MG63 (cell line): ENCODE measurements at places on chromosomes 3 and 15. TPM values are rescaled to one million over a fixed set of nuclear protein-coding genes. Genes with fewer than 3 reads are reported as not detected.

GRCh38 chr3:60555686-60556354 is 695.4 kb downstream of the FHIT start:
- DNase-seq = no peak

- DNase-seq = peak; percentile 68
These were observed at the start of gene TBC1D2B for GRCh38 chr15:78077053-78077870. TSS of gene TBC1D2B (minus strand) at chr15:78077711. CDS start at chr15:78077652, 59 bp downstream.

GRCh38 chr3:101685870-101686307 is 629 bp downstream of the RPL24 start:
- no peak for DNase-seq

DNA sequence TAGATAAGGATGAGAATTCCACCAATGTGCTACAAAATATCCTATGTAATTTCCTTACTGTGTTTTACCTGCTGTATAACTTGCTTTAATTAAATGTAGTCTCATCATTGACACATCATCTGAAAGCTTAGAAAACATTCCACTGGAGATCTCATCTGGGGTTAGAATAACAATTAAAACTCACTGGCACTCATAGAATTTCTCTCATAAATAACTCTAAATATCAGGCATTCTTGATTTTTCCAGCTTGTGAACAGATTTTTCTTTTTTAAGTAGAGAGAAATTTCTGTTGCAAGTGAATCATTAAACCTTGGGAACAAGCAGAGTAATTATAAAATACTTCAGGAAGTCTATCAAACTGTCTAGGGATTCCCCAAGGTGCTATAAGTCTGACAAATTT is 843.8 kb downstream of the NAALADL2 start:
- no peak for DNase-seq

GRCh38 chr3:65685621-65686235 is 353.0 kb downstream of the MAGI1 start:
- DNase-seq = no peak

DNA sequence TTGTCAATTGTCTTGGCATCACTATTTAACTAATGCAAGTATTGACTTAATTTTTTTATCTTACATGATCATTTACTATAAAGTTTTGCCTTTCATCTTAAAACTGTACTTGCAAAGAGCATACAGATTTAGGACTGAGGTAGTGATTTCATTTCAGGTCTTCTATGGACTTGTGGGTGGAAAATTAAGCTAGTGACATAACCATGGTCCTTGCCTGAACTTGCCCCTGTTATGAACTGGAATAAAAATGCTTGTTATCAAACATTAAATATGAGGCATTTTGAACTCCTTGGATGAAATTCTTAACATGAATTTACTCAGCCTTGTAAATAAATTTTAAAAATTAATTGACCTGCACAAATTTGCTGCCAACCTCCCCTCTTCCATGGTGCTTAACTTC is 712.0 kb downstream of the NAALADL2 start:
- no peak for DNase-seq

- DNase-seq = no peak
These were observed 228.5 kb downstream of the PTPRG start for GRCh38 chr3:61789861-61790260.

- no peak for DNase-seq
These were observed 68.4 kb upstream of the SEC13 start for GRCh38 chr3:10389339-10389738.

DNA sequence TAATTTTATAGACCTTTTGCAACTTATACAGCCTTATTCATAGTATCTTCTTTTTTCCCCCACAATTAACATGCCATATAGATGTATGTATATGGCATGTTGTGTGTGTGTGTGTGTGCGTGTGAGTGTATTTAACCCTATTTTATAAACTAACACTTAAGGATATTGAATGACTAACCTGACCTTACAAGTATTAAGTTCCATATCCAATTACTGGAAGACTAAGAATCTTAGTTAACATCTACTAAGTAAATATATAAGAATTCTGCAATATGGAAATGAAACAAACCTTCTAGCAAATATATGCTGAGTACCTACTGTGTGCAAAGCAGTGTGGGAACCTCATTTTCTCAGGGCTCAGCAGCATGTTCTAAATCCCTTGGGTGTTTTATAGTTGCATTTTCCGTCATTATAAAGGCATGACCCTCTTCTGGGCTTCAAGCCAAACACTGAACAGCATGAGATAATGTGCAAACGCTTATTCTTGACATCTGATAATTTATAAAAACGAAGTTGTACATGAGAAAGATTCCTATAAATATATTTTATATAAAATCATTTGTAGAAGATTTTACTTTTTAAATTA is 105.5 kb downstream of the NLGN1 start:
- DNase-seq = peak; percentile 26

The MNS1 gene
- total RNA-seq = 10.9 and 17.7 TPM in 2 replicates

The TOPBP1 gene
- 52.2 and 64.0 TPM in 2 replicates for total RNA-seq

The PCOLCE2 gene
- 150 and 205 TPM in 2 replicates for total RNA-seq
